Inflammatory macrophage (primary cell): ENCODE measurements at places on chromosomes 6 and 20.
A peak's percentile ranks its signal among the peaks of the same experiment; 100 is the strongest.

- no peak for DNase-seq
Measured at GRCh38 chr6:23875006-23875405, 251.0 kb upstream of the NRSN1 start.

GRCh38 chr6:26243752-26244151 lies 121.2 kb upstream of the BTN3A2 start:
- DNase-seq, result no peak

- peak; percentile 35 for DNase-seq
Measured at GRCh38 chr20:32507998-32508774, 76.9 kb downstream of the NOL4L start.

- no peak for DNase-seq
Measured at GRCh38 chr6:31701666-31702404, 1.3 kb downstream of the ABHD16A start.

- no peak for DNase-seq
Measured at GRCh38 chr20:61968036-61968810, 97.5 kb downstream of the TAF4 start.

GRCh38 chr20:34075647-34076046 lies 36.4 kb downstream of the EIF2S2 start:
- no peak for DNase-seq

- no peak for DNase-seq
Measured at GRCh38 chr6:6772751-6773150, 184.2 kb downstream of the LY86 start.

DNA sequence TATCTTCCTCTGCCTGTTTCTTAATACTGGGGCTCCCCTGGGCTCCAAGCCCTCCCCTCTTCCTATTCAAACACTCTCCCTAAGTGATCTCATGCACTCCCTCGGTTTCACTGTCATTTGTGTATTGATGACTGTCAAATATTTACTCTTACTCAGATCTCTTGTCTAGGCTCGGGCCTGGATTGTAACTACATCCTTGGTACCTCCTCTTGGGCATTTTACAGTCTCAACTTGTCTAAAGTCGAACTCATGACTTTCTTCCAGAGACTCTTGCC lies 189.4 kb upstream of the PRDM1 start:
- DNase-seq, result no peak

GRCh38 chr20:33172781-33173180 lies 4.8 kb downstream of the BPIFA2 start:
- no peak for DNase-seq

DNA sequence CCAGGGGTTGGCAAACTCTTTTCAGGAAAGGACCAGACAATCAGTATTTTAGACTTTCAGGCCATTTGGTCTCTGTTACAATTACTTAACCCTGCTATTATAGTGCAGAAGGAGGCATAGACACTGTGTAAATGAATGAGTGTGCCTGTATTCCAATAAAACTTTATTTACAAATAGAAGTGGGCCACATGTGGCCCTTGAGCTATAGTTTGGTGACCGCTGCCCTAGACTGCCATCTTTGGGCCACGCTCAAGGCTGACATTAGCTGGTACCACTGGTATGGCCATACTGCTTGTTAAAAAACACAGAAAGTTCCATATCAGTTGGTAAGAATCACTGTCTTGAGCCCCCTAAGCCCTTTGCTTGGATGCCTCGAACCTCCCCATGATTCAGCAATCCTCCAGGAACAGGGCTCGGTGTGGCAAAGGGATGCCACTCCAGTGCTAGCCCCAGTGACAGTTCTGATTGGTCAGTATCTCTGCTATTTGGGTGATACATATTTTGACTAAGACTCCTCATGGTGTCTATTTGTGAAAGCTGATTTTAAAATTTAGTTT lies 23.3 kb upstream of the SNRNP48 start:
- DNase-seq, result no peak

- no peak for DNase-seq
Measured at GRCh38 chr6:15255481-15255880, 9.6 kb downstream of the JARID2 start.

DNA sequence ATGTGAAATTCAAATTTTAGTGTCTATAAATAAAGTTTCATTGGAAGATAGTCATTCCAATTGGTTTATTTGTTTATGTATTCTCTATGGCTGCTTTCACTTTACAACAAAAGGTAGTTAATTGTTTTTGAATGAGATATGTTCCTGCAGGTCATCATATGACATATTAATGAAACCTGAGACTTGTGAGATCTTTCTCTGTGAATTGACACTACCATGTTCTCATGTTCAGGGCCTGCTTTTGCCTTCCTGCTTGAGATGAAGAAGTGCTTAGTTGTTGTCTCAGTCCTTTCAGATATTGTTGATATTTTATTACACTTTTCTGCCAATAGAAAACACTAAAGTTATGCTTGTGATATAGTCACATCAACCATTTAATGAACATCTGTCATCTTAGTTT lies 132.5 kb downstream of the UTRN start:
- DNase-seq, result no peak
